Aorta (tissue), 5 donors: ENCODE measurements at places on chromosomes 16 and 17. TPM values are rescaled to one million over a fixed set of nuclear protein-coding genes. Genes with fewer than 3 reads are reported as not detected.

MTHFSD gene
- 2.3 TPM for polyA plus RNA-seq

FOXF1 gene
- polyA plus RNA-seq, result 0.13 TPM

CHD3 gene
- 119 TPM for polyA plus RNA-seq

WSCD1 gene
- 1.2 TPM for polyA plus RNA-seq

NOL3 gene
- 122 TPM for polyA plus RNA-seq

RPRML gene
- 0.84 TPM for polyA plus RNA-seq

BAIAP3 gene
- polyA plus RNA-seq, result 1.1 TPM

CHST5 gene
- polyA plus RNA-seq, result 0.97 TPM

SERPINF2 gene
- polyA plus RNA-seq, result 0.13 TPM

TEKT1 gene
- not detected for polyA plus RNA-seq

CPNE7 gene
- 0.13 TPM for polyA plus RNA-seq

ST6GALNAC1 gene
- polyA plus RNA-seq, result 1.6 TPM

EMP2 gene
- polyA plus RNA-seq, result 18.9 TPM

DPEP3 gene
- not detected for polyA plus RNA-seq

DNAI2 gene
- not detected for polyA plus RNA-seq

CD300A gene
- 2.6 TPM for polyA plus RNA-seq

SLC9A5 gene
- 1.1 TPM for polyA plus RNA-seq

C16orf96 gene
- not detected for polyA plus RNA-seq

MAP3K14 gene
- 5.9 TPM for polyA plus RNA-seq

FBXO39 gene
- not detected for polyA plus RNA-seq

UTP4 gene
- polyA plus RNA-seq, result 18.3 TPM

KRTAP9-4 gene
- polyA plus RNA-seq, result 0.75 TPM

TRPV3 gene
- polyA plus RNA-seq, result not detected

TPSB2 gene
- polyA plus RNA-seq, result 10.8 TPM

ZNF597 gene
- 0.25 TPM for polyA plus RNA-seq

HLF gene
- 2.0 TPM for polyA plus RNA-seq

CTRB1 gene
- 5.7 TPM for polyA plus RNA-seq

SOCS1 gene
- 2.6 TPM for polyA plus RNA-seq

TLCD3A gene
- polyA plus RNA-seq, result 4.5 TPM

PRSS33 gene
- polyA plus RNA-seq, result 0.08 TPM

STX1B gene
- polyA plus RNA-seq, result 0.13 TPM

KIF19 gene
- not detected for polyA plus RNA-seq

AIPL1 gene
- not detected for polyA plus RNA-seq

TMEM238L gene
- polyA plus RNA-seq, result 13.6 TPM

IRX3 gene
- polyA plus RNA-seq, result 0.49 TPM

PPM1E gene
- not detected for polyA plus RNA-seq

NPIPB4 gene
- polyA plus RNA-seq, result 22.3 TPM

CCDC78 gene
- 0.97 TPM for polyA plus RNA-seq

TBC1D28 gene
- polyA plus RNA-seq, result not detected

GINS2 gene
- polyA plus RNA-seq, result 0.75 TPM

PCGF2 gene
- polyA plus RNA-seq, result 33.2 TPM

MYCBPAP gene
- polyA plus RNA-seq, result 0.77 TPM

HOXB3 gene
- 30.5 TPM for polyA plus RNA-seq

SNX20 gene
- polyA plus RNA-seq, result 1.8 TPM

TAC4 gene
- polyA plus RNA-seq, result not detected

ZNF319 gene
- polyA plus RNA-seq, result 4.1 TPM

G6PC1 gene
- 3.0 TPM for polyA plus RNA-seq

FGF11 gene
- polyA plus RNA-seq, result 0.54 TPM

STAT3 gene
- polyA plus RNA-seq, result 78.3 TPM

GPR142 gene
- polyA plus RNA-seq, result not detected

PHOSPHO1 gene
- 0.72 TPM for polyA plus RNA-seq

FOXN1 gene
- polyA plus RNA-seq, result not detected

CIAO2B gene
- 149 TPM for polyA plus RNA-seq

TMIGD1 gene
- polyA plus RNA-seq, result 1.9 TPM

UMOD gene
- not detected for polyA plus RNA-seq
